Renal cortex interstitium (tissue), 15 donors: ENCODE measurements at places on chromosomes 6 and 20. TPM values are rescaled to one million over a fixed set of nuclear protein-coding genes. Genes with fewer than 3 reads are reported as not detected.

DNA sequence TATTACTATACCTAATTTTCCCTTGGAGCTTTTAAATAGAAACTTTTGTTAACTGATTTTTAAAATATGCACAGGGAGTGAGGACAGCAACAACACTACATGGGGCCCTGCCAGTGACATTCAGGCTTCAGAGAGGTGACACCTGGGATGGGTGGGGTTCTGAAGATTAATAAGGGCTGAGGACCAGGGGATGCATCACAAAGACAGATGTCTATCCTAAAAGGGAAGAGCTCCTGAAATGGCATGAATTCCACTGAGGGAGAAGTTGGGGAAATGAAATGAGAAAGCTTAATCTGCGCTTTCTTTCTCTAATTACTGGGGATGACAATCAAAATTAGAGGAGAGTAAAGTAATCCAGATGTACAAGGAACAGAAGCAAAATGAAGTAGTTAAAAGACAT is 162.8 kb downstream of the BTBD9 start:
- no peak for DNase-seq

DNA sequence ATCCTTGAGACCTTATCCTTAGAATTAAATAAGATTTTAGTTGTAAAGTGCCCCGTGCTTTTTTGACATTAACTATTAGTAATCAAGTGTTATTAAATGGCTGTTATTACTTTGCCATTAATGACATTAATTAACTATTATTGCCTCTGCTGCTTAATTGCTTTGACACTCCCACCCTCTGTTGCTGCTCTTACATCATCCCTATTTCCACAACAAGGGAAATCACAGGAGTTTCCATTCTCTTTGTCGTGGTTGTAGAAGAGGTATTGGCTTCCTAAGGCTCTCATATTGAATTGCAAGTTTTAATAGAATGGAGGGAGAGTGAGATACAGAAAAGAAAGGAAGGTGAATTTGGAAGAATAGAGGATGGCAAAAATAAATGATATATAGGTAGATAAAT is 545.8 kb downstream of the MMUT start:
- DNase-seq = no peak

DNA sequence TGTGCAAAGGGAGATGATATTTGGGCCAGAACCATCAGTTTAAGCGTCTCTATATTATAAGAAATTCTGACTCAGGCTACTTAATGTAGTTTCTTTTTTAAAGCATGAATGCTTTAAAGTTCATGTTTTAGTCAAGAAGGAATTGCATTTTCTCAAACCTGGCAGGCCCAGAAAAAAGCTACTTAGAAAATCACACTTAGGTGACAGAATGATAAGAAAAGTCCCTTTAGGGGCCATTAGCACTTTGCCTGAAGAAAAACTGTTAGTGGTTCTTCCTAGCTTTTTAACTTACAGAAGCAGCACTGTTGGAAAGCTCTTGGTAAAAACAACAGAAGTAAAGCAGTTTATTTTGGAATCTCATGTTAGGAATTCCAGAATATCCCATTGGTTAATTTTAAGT is 387.8 kb downstream of the PLCB1 start:
- DNase-seq = no peak

DNA sequence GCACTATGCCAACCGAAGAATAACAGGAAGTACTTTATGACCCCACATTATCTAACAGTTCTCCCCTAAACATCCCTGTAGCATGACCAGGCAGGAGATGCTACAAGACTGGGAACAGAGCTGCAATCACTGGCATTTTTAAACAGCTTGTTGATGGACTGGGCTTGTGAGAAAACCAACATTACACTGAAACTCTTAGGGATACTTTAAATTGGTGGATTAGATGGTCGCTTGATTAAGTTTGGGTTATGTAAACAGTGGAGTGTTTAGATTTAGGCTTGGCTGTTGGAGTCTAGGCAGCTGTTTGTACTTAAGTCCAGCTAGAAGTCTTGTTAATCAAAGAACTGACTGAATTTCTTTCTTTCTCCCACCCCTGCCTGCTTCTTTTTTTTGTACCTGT is 234.1 kb upstream of the BMP2 start:
- DNase-seq = peak; percentile 51

- DNase-seq = no peak
These were observed 77.1 kb downstream of the SGK1 start for GRCh38 chr6:134240665-134241431.

- DNase-seq = no peak
These were observed 33.8 kb downstream of the TOMM6 start for GRCh38 chr6:41821266-41821665.

DNA sequence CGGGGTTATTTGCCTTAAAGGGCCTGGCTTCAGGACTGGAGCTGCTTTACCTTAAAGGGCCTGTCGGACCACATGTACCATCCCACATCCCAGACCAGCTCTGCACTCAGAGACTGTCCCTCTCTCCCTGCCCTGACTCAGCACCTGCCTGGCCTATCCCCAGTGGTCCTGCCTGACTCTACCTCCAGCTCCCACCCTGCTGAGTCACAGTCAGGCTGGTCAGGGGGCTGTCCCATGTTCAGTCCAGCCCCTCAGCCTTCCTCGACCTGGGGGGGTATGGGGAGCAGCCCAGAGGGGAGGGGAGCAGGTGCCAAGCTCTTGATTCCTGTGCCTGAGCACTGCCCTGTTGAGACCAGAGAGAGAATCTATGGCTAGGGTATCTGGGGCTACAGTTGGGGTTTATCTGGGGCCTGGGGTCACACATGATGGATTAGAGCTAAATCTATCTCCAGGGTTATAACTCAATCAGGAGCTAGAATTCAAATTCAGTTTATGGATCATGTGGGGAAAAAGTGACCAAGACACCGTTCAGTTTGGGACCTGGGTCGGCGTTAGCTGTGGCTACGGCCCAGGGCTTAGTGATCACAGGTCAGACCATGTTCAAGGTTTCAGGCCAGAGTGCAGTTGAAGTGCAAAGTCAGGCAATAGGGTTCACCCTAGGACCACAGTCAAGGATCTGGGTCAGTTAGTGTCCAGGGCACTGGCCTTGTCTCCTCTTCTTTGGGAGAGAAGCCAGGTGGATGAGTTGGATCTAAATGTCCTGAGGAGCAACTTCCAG is 9.4 kb upstream of the TRIB3 start:
- no peak for DNase-seq

GRCh38 chr20:20993372-20993771 is 112.8 kb downstream of the LINC00237 start:
- no peak for DNase-seq

DNA sequence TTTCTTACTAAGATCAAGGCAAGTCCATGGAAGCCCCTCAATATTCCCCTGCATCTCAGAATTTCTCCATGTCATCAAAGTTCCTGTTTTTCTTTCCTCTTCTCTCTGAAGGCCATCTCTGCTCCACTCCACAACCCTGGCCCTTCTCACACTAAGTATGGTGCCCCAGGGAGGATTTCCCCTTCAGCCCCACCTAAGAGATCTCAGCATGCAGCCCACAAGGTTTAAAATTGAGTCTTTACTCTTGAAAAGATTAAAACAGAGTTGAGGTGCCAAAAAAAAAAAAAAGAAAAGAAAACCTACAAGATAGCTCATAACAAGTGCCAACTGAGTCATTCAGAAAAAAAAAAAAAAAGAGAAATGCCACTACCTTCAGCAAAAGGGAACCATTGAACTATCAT is 36.5 kb upstream of the TNFAIP3 start:
- no peak for DNase-seq

- DNase-seq = no peak
These were observed 837 bp upstream of the MAD2L1BP start for GRCh38 chr6:43634702-43635303.

DNA sequence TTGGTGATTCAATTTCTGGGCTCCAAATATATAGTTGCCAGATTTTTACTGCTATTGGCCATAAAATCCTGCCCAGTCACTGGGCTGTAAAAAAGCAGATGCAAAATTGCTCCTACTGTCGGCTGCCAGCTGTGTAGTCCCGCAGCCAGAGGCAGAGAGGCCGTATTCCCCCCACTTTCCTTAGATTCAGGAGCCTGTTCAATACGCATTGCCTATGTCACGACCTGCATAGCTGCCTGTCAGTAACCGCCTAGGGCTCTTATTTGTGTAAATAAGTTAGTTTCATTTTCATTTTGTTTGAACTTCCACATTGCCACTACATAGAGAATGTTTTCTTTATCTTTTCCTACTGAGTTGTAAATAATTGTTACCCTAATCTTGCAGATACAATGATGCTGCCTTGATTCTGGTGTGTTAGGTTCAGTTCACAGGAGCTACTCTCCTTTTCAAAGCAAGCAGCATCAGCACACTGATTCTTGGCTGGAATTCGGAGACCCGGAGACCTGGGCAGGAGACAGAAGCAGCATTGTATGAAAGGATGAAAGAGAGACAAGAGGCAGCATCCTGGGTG is 46.0 kb upstream of the UST start:
- no peak for DNase-seq

- no peak for DNase-seq
These were observed 75.4 kb downstream of the FILIP1 start for GRCh38 chr6:75418233-75418632.

- DNase-seq = no peak
These were observed 42.3 kb downstream of the HIVEP2 start for GRCh38 chr6:142902636-142903053.

- no peak for DNase-seq
These were observed 181.3 kb upstream of the GMDS start for GRCh38 chr6:2426561-2427340.

DNA sequence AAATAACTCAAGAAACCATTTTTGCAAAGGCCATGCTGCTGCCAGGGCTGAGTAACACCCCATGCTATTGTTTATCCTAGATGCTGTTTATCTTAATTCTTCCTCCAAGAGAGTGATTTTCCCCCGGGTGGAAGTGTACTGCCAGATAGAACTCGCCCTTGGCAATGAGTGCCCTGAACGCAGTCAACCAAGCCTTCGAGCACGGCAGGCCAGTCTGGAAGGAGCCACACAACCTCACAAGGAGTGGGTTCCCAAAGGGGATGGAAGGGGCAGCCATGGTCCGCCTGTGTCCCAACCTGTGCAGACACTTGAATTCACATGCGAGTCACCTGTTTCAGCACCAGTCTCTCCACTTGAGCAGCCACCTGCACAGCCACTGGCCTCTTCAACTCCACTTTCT is 31.9 kb downstream of the PNPLA1 start:
- no peak for DNase-seq

DNA sequence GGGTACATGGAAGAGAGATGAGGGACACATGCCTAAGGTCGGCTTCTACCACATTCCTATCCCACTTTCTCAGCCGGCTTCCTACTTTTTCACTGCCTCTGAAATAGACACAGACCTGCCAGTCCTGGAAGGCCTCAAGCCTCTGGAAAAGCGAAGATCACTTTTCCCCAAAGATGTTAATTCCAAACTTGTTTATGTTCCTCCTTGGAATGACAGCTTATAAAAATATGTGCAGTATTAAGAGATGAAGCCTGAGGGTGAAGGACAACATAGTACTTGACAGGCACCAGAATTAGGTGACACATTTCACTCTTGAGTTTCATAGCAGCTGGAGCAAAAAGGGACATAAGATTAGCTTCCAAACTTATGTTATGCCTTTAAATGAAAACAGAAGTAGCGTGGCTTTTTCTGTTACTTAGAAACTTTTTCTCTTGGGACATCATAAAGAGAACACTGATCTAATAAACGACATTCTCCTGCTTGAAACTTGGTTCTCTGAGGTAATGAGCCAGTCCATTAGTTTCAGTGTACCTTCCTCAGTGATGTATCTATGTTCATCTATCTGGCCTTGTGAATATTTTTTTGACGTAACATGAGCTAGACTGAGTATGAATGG is 25.3 kb downstream of the FOXO3 start:
- DNase-seq = no peak

DNA sequence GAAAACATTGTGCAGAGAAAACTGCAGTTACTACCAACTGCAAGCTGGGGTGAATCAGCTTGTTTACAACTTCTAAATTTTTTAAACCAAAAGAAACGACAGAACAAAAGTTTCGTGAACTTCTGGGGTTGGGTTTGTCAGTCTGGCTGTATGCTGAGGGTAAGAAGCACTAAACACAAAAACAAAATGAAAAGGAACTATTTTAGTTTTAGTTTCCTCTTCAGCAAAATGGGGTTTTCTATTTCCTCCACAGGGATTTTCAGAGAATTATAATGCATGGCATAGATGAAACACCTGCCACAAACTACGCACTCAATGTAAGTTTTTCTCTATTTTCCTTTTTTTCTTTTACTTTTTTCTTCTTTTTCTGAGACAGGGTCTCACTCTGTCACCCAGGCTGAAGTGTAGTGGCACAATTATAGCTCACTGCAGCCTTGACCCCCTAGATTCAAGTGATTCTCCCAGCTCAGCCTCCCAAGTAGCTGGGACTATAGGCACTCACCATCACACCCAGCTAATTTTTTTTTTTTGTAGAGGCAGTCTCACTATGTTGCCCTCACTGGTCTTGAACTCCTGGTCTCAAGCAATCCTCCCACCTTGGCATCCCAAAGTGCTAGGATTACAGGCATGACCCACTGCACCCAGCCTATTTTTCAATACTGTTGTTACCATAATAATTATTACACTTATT is 40.6 kb downstream of the CGA start:
- no peak for DNase-seq

- no peak for DNase-seq
These were observed 301.0 kb upstream of the RUNX2 start for GRCh38 chr6:45027126-45027525.

DNA sequence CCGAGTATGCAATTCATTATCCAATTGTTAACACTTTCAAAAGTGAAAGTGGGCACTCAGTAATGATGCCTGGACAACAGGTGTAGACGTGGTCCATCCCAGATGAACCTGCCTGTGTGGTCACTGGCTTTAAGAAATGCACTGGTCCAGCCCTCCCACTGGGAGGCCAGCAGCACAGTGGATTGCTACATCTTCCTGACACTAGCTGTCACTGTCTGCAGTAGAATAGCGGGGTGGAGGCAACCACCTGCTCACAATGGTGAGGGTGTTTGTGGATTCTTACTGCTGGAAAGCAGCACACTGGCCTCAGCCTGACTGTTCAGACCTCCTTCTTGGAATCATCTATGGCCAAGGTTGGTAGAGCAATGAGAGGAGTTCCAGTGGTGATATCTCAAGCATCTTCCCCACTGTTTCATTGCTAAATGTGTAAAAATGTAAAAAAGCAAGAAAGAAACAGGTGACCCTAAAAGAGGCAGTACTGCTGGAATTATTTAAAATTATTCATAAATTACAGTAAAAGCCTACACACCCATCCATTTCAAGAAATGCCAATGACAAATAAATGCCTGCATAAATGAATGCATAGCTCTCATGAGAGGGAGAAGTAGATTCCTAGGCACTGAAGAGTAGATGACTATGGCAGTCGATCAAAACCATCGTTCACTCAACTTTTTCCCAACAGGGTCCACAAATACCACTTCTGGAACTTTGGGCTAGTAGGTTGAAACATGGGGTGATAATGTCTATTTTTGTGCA is 228.0 kb upstream of the PLN start:
- no peak for DNase-seq

OR2H2 gene
- 0.11 TPM for polyA plus RNA-seq

SAYSD1 gene
- 22.1 TPM for polyA plus RNA-seq

DPPA5 gene
- polyA plus RNA-seq = not detected

TMEM200A gene
- polyA plus RNA-seq = 24.3 TPM

HINT3 gene
- polyA plus RNA-seq = 37.1 TPM

FAM83C gene
- polyA plus RNA-seq = not detected

HNF4A gene
- polyA plus RNA-seq = 51.7 TPM
